ENCODE measurements at places on chromosomes 13 and 19. TPM values are rescaled to one million over a fixed set of nuclear protein-coding genes. Genes with fewer than 3 reads are reported as not detected.

The CGB3 gene
- total RNA-seq: not detected

The MAMSTR gene
- total RNA-seq: 0.69 TPM

The CDX2 gene
- total RNA-seq: not detected

The ZSCAN22 gene
- total RNA-seq: 4.3 TPM

The USHBP1 gene
- not detected for total RNA-seq

The TPTE2 gene
- not detected for total RNA-seq

The KLK12 gene
- not detected for total RNA-seq

The EBI3 gene
- total RNA-seq: 6.3 TPM
